ENCODE measurements at places on chromosomes 5 and 9.

GRCh38 chr5:93249651-93250289 is 331.2 kb downstream of the NR2F1-AS1 start:
- no peak for DNase-seq

GRCh38 chr5:80414113-80414512 is 6.2 kb downstream of the ZFYVE16 start:
- DNase-seq, result no peak

DNA sequence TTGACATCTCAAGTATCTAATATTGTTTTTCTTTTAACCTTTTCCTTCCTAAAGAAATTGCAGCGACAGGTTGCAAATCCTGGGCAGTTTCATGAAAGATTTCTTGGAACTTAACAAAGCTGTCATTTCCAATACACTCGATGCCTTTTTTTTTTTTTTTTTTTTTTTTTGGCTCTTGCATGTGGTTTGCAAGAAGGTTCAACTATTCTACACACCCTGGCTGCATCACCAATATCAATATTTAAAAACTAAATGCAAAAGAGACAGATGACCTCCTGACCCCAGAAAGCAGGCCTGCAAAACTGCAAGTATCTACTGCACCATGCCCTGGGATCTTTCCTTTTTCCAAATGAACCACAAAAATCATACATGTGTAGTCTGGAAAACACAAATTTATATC is 4.4 kb upstream of the NFIB start:
- no peak for DNase-seq

GRCh38 chr9:95684516-95684915 is 167.7 kb upstream of the PTCH1 start:
- no peak for DNase-seq

- DNase-seq, result no peak
These were observed 10.3 kb upstream of the NEUROG1 start for GRCh38 chr5:135546101-135546500.

DNA sequence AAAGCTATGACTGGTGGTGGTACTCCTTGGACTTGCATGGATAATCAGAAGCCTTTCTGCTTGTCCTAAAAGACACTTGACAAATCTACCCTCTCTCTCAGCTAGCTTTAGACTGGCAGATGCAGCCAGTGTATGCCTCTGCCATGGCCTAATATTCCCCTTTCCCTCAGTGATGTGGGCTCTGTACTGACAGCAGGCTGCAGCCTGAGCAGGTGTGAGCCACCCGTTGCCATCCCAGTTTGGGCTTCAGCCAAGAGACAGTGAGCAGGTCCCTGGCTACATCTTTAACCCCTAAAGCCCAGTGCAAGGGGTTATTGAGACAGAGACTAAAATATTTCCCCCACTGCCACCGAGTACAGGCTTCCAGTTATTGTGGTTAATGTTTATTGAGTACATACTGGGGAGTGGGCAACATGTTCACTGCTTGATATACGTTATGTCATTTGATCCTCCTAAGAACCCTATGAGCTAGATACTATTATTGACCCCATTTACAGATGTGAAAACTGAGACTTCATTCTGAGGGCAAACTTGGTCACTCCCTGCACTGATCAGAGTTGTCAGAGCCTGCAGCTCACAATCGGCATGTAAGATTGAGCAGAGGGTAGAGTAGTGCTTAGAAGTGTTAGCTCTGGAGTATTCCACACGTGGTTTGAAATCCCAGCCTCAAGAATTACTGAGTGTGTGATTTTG is 254.2 kb downstream of the ARHGAP26 start:
- no peak for DNase-seq

- no peak for DNase-seq
These were observed 124.9 kb downstream of the MRPS30 start for GRCh38 chr5:44933686-44934085.

DNA sequence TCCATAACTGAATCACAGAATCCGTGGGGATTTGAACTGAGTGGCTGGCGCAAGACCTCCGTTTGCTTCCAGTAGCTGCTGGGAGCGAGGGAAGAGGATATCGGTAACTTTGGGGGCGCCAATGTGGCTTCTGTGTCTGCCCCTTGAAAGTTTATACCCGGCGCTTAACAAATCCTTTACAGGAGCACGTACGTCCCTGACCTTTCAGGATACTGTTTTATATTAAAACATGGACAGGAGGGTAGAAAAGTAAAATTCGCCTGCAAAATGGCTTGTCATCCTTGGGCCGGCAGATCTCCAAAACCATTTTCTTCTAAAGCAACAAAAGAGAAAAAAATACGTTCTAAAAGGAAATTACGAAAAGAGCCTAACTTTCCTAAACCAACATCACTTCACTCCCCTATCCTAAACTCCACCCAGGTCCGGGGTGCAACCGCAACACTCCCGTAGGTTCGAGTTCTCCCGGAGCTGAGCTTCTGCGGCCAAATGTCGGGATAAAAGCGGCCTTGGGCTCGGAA is 656 bp upstream of the DMRT3 start:
- no peak for DNase-seq

GRCh38 chr5:101024299-101024698 is 121.2 kb upstream of the ST8SIA4 start:
- DNase-seq, result no peak

- DNase-seq, result no peak
These were observed 76.6 kb upstream of the ADAMTS16 start for GRCh38 chr5:5063533-5063953.

DNA sequence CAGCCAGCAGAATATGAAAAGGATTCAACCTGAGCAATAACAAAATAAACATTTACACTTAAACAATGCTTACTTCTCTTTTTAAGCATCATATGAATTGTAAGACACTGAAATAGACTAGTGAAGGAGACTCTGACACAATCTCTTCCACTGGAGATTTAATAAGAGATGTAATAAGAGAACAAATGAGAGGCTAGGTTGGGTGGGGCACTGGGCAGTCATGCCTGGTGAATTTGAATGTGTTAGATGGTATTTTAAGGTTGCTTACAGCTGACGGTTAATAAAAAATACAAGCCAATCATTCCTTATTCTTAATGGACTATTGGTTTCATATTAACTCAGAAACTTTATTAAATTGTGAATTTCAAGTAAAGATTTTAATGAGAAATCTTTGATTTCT is 105.9 kb upstream of the TARS1 start:
- DNase-seq, result no peak

DNA sequence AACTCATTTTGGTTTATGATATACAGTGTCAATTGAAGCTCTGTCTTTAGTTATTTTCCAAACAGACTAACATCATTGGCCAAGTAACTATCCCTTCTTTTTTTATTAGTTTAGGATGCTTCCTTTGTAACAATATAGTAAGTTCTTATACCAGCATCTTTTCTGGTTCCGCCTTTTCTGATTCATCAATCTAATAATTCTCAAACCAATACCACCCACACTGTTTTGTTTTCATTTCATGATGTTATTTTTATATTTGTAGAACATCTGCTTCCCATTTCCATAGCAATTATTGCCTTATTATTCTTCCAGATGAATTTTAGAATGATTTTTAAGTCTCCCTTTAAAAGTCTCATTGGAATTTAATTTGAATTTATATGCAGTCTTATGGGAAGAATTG is 218.1 kb downstream of the RFK start:
- DNase-seq, result no peak

GRCh38 chr9:72462340-72462739 is 59.1 kb upstream of the TMC1 start:
- DNase-seq, result no peak

DNA sequence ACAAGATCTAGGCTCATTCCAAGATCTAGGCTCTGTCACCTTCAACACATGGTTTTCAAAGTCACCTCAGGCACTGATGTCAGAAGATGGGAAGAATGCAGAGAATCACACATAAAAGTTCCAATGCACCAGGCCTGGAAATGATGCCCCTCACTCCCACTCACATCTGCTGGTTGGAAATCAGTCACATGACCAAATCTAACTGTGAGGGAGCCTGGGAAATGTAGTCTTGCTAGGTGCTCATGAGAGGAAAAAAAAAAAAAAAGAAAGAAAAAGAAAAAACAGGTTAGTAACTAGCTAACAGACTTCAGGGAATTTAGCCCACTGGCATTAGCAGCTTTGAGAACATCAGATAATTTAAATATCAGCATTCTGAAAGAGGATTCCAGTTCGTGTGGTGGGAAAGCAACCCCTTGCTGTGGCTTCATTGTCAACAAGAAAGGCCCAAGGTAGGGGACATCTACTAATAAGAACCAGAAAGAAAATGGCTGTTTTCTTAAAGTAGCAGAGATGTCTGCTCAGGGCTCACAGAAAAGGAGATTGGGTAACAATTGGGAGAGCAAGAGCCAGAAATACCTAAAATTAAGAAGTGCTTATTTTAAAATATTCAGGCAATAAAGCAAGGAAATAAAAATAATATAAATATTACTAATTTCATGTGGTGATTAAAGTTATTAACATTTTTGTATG is 614.3 kb downstream of the ACTL7B start:
- DNase-seq, result no peak

GRCh38 chr5:76617675-76618074 is 5.5 kb downstream of the F2RL2 start:
- no peak for DNase-seq

- DNase-seq, result no peak
These were observed 1.9 kb downstream of the RPS6 start for GRCh38 chr9:19378164-19378563.

GRCh38 chr5:127680595-127680994 is 22.6 kb upstream of the CCDC192 start:
- no peak for DNase-seq

- DNase-seq, result no peak
These were observed 66.8 kb downstream of the THBS4 start for GRCh38 chr5:80101993-80102392.

- peak; percentile 11 for DNase-seq
These were observed 16.4 kb upstream of the C5orf58 start for GRCh38 chr5:170216257-170216864.

DNA sequence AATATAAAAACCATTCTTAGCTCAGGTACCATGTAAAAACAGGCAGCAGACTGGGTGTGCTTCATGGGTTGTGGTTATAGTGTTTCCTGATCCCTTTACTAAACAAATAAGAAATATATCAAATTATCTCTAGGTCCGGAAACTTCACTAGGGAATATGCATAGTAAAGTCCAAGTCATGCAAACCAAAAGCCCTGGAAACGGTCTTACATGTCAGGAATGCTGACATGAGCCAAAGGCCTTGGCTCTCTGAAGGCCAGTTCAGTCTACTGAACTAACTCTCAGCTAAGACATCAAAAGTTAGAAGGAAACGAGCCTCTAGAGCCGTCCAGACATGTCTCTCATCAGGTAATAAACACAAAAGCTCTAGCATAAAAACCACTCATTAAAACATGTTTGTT is 778.9 kb upstream of the ZNF608 start:
- no peak for DNase-seq

GRCh38 chr9:129687391-129687790 is 21.9 kb downstream of the PRRX2 start:
- no peak for DNase-seq

GRCh38 chr5:104223885-104224773 is 661.5 kb upstream of the NUDT12 start:
- DNase-seq, result no peak

DNA sequence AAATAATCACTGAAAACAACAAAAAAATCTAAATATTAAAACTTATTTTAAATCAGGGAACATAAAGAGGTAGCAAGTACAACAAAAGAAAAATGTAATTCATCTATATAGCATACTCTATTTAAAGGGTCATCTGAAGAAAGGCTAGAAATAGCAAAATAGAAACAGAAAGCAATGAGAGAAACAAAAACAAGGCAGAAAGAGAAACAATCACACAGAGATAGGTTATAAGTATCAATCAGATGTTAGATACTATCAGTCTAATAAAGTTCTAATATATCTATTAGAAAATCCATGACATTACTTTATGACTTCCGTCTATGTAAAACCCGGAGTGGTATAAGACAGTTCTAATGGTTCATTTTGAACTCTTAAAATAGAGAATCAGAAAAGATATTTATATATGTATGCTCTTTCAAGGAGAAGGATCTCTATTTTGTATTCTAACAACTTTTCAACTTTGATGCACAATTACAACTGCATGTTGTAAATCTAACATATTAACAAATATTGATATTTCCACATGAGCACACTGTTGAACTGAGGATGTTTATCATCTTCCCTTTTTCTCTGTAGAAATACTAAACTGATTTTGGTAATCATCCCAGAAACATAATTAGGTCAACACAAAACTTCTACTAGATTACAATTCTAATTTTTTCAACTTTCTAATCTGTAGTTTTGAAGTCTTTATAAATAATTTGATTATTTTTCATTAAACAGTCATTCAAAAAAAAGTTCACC is 15.8 kb downstream of the RICTOR start:
- DNase-seq, result no peak

GRCh38 chr9:131817073-131817472 is 77.2 kb upstream of the RAPGEF1 start:
- no peak for DNase-seq

DNA sequence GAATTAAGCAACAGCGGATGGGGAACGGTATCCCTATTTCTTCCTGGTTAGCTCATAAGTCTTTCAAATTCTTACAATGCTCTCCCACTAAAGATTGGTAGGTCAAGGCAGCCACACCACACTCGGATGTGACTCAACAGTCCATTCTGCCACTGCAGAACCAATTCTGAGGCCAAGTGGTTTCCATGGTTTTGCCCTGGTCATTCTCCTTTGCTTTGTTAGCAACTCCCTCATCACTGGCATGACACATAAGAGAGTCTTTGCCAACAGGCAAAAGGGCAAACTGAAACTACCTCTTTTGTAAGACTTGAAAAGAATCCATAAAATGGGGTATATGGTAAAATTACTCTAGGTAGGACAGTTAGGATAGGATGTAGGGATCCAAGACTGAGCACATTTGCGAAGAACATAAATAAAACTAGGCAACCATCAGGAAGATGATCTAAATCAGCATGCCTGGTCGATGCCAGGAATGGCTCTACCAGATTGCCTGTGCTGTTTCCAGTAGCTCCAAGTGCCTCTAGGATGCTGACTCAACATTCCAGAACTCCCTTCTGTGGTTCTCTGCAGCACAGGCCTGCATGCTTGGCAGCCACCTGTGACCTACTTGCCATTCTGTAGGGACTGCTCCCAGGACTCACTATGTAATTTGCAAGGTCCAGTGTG is 105.4 kb downstream of the DCP2 start:
- no peak for DNase-seq

DNA sequence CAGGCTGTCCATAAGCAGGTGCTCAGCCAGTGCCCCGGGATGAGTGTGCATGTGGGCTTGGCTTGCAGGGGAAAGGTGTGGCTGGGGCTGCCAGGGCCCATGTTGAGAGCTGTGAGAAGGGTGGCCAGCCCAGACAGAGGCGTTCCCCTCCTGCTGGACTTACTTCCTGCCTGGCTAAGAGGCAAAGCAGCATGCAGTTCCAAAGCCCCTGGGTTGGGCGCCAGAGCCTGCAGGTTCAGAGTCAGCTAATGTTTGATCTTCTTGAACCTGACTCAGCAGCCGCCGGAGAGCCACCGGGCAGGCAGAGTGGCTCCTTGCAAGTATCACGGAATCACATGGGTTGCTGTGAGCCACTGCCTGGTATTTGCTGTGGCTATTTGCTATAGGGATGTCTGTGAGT is 168.4 kb upstream of the MAP1B start:
- no peak for DNase-seq

- no peak for DNase-seq
These were observed 406.3 kb downstream of the SPOCK1 start for GRCh38 chr5:137092831-137093230.

- DNase-seq, result no peak
These were observed 1.9 kb downstream of the ABO start for GRCh38 chr9:133273098-133273497.
